WTC11 (cell line): ENCODE measurements at places on chromosomes 13 and 19.

DNA sequence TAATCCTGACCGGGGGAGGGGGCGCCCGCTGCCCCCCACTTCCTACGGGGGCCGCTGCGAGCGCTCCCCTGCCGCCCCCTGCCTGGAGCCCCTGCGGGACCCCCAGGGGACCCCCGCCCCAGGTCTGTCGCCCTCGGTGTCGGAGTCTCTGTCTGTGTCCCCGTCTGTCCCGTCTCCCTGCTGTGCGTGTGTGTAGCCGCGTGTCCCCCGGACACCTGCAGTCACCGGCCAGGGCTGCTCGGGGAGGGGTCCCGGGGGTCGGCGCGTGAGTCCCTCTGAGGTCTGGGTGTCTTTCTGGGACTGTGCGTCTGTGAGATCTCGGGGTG lies 7.7 kb upstream of the NFIC start:
- no peak for DNase-seq

GRCh38 chr19:14322889-14323463 lies 58.3 kb upstream of the ADGRE5 start:
- DNase-seq = no peak

GRCh38 chr19:53792721-53793433 lies 31.2 kb downstream of the NLRP12 start:
- peak; percentile 93 for DNase-seq

- no peak for DNase-seq
Measured at GRCh38 chr13:26480246-26480855, 77.1 kb upstream of the WASF3 start.

- no peak for DNase-seq
Measured at GRCh38 chr13:111503905-111504695, 183.7 kb downstream of the TEX29 start.

GRCh38 chr13:40243982-40244381 lies 422.5 kb downstream of the FOXO1 start:
- no peak for DNase-seq

- no peak for DNase-seq
Measured at GRCh38 chr19:32702010-32702409, 10.4 kb downstream of the NUDT19 start.

DNA sequence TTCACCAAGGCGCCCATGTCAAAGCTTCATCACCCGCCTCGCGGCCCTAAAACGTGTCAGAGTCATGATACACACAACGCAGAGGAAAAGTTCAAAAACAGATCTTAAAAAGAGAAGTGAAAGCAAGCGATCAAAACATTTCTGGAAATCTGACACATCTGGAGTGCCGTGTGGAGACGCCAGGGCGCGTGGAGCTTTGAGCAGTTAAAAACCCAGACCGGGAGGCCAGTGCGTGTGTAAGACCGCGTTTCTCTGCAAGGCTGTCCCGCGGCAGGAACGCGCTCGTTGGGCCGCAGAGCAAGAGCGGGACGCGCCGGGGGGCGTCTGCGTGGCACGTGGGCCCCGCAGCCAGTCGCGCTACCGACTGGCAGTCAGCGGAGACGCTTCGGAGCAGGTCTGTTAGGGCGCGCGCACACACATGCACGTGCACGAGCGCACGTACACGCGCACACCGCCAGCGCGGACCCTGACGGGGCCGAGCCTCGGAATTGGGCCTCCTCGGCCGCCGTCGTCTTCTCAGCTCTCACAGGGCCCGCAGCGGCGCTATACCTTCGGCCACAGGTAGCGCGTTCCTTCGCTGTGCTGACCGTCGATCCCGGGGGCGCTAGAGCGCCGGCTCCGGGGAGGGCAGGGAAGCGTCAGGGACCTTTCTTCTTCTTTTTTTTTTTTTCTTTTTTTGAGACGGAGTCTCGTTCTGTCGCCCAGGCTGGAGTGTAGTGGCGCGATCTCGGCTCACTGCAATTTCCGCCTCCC lies 35.8 kb downstream of the RNF6 start:
- peak; percentile 93 for DNase-seq
